ENCODE measurements at places on chromosomes 12 and 14.

DNA sequence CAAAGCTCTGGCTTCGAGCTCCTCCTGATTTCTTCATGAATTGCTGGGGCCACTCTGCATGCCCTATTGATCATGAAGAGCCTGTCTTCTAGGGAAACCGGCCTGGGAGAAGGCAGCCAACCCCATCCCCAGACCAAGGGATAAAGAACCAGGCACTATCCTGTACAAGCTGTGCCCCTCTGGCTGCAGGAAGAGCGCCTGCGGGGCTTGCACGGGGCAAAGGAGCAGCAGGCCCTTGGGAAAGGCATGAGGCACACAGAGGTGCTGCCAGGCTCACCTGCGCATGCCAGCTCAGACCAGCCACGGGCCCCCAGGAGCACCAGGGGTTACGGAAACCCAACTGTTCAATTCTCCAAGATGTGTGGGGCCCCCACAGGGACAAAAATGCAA is 2.1 kb downstream of the ITPK1 start:
- DNase-seq: no peak

GRCh38 chr14:74134484-74134883 is 49.7 kb downstream of the LIN52 start:
- DNase-seq: no peak

DNA sequence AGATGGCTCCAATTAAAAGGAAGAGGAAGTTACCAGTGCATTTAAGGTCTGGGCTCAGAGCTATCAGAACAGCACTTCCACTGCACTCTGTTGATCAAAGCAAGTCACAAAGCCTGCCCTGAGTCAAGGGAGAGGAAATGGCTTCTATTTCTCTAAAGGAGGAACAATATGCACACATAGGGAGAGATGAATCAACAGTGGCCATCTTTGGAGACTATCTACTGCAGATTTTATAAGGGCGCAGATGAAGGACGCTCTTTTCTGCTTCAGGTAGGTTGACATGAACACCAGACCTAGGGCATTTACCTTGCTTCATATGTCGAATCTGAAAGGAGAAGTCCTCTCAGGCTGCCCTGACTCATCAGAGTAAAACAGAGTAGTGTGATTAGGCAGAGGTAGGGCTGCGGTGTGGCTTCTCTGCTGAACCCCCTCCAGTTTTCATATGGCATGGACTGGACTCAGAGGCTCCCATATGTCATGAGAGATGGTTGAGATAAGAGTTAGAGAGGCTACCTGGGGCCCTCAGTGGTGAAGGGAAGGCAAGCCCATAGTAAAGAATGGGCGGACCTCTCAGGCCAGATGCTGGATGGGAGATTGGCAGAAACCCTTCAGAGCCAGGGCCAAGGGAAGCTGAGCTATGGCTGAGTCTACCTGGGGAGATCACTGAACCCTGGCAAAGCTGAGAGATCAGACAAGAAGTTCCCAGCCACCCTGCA is 84.4 kb downstream of the ARF6 start:
- DNase-seq: peak; percentile 59

DNA sequence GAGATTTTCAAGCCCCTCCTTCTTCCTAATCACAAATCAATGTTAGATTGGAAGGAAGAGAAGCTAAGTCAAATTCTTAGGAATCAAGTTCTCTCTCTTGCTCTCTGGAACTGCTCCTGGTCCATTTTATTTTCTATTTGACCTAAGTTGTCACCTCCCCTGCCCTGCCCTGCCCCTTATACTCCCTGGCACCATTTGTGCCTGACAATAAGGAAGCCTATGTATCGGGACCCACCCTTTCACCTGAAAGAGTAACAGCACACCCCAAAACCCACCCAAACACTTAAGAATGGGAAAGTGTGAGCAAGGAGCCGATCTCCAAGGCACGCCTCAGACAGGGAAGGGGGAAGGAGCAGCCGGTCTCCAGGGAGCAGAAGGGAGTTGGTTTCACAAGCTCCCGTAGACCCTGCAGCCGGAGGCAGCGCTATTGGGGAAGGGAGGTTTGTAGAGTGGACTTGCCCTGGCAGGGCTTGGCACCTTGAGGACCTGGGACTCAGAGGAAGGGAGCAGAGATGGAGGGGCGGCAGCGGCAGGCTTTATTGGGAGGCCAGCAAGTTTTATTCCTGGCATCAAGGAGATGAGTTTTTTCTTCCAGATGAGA is 1.6 kb downstream of the LRRC74A start:
- DNase-seq: no peak

- DNase-seq: no peak
Observed at GRCh38 chr12:103769240-103769945, 71.6 kb downstream of the NT5DC3 start.

GRCh38 chr12:38162013-38162412 is 154.6 kb upstream of the ALG10B start:
- no peak for DNase-seq

DNA sequence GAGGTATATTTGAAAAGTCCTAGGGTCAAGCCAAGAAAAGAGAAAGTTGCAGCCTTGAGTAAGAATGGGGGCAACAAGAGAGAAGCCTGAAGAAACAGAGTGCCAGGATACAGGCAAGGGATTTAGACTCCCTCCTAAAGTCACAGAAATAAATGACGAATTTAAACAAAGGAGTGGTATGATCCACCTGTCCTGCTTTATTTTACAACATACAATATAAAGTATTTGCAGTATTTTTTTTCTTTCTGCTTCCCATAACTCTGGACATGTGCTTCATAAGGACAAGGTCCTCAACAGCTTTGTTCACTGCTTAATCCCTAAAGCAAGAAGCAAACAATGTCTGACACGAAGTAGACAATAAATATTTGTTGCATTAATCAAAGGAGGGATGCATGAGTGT is 57.4 kb downstream of the IFNG start:
- DNase-seq: no peak
